ENCODE measurements at places on chromosomes 1 and 21. TPM values are rescaled to one million over a fixed set of nuclear protein-coding genes. Genes with fewer than 3 reads are reported as not detected.

Gene OR2L13
- total RNA-seq = not detected

Gene TCHH
- not detected for total RNA-seq

Gene PRELP
- not detected for total RNA-seq

- DNase-seq = no peak
- no peak overlapping the region for H3K27ac ChIP-seq
- H3K27me3 ChIP-seq = no peaks in the 10 kb centered on the region
- H3K4me1 ChIP-seq = peaks cover 10% of the 10 kb centered on the region
- no peak overlapping the region for H3K4me3 ChIP-seq
Measured at GRCh38 chr1:109802136-109802900, 38.6 kb upstream of the EPS8L3 start.

GRCh38 chr1:203692565-203693470 is 66.2 kb downstream of the ATP2B4 start:
- peaks cover 3% of the 10 kb centered on the region for H3K4me1 ChIP-seq
- DNase-seq = no peak
- no peak overlapping the region for H3K27ac ChIP-seq
- H3K27me3 ChIP-seq = no peaks in the 10 kb centered on the region
- H3K36me3 ChIP-seq = no peaks in the 10 kb centered on the region

DNA sequence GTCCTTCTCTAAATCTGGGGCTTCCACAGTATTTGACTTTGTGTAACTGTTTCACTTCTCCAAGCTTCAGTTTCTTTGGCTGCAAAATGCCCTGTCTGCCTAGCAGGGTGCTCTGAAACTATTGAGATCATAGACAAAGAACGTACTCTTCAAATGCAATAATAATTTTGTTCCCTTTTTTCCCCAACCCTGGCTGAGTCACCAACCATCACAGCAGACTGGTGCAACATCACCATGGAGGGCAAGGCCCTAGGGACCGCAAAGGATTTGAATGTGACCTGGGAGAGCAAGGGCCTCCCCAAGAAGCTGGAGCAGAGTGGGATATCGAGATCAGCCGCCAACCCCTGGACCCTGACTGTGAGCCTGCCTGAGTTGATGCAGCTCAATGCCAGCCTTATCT is 115.0 kb downstream of the FCRL5 start:
- H3K27ac ChIP-seq = no peak overlapping the region
- no peak overlapping the region for H3K4me3 ChIP-seq
- no peak for DNase-seq
- H3K27me3 ChIP-seq = peaks cover 7% of the 10 kb centered on the region
- no peaks in the 10 kb centered on the region for H3K36me3 ChIP-seq
- no peaks in the 10 kb centered on the region for H3K4me1 ChIP-seq

All from B cell (primary cell).